ENCODE measurements at places on chromosomes 3 and 15.

DNA sequence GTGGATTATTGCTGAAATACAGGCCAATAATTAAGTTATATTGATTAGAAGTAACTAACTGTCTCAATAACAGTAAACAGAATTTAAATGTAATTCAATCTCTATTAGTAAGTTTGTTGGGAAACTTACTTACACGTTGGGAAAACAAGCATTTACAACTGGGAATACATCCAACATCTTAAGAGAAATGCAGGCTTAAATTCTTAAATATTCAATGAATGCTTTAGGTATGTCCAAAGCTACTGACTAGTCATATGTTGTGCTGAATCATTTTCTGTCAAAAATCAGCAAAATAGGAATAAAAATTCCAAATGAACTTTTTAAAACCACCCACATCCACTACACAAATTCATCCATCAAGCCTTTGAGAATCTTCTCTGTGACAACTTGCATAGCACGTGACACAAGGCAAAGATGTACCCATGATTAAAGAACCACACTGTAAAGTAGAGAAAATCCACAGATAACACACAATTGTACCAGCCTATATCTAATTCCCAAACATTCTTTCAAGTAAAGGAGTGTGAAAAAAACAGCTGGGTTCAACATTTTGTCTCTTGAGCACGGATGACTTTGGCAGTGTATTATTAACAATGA lies 60.0 kb downstream of the NMNAT3 start:
- DNase-seq = no peak

DNA sequence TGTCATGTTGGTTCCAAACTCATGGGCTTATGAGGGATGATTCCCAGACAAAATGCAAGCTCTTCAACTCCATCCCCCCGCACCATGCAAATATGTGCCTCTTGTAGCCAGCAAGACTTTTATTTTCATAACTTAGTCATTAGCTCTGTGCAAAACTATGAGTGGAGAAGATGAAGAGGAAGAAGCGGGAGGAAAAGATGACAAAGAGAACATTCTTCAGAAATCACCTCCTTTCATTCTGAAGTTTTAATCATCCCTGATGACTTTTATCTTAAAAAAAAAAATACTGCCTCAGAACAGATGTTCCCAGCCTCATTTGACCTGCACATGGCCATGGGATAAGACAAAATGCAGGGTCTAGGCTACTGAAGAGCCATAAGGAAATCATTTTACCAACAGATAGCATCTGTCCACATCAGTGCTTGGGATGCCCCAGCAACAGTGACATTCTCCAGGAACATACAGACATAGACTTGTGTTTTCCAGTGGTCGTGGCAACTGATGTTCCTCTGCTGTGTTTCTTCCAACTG lies 145.5 kb downstream of the WNT5A start:
- no peak for DNase-seq

DNA sequence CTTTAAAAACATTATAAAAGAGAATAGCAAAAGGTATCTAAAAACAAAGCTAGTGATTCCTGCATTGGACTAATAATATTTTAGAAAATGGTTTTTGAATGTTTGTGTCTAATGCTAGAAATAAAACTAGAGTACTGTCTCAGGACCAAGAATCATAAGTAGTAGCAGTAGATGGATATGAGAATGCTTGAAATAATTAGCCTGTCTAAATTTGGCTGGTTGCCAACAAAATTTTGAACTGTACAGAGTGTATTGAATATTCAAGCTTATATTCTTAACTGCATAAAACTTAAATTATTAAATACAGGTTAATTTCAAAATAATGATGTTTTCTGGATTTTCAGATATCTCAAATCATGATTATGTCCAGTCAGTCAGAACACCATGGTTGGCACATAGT lies 14.0 kb downstream of the ABHD5 start:
- no peak for DNase-seq

DNA sequence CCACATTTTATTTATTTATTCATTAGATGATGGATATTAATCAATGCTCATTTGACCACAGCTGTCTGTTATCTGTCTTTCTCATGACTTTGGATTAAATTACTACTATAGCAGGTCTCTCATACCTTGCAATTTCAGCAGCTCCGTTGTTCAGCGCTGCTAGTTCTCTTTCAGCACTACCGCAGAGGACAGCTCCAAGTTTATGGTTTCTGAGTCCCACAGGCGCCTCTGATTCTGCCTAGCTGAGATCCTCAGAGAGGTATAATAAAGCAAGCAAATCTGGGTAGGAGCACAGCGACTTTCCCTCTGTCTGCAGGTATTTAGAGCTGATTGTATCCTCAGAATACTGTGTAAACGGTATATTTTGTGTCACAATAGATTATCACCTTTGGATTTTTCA lies 204.9 kb downstream of the CNTN4 start:
- DNase-seq = no peak

DNA sequence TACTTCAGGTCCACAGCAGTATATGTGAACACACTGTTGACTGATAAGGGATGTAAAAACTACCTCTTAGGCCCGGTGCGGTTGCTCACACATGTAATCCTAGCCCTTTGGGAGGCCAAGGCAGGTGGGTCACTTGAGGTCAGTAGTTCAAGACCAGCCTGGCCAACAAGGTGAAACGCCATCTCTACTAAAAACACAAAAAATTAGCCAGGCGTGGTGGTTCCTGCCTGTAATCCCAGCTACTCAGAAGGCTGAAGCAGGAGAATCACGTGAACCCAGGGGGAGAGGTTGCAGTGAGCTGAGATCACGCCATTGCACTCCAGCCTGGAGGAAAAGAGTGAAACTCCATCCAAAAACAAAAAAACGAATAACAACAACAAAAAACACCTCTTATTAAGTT lies 194.6 kb upstream of the KCNMB2 start:
- no peak for DNase-seq

- DNase-seq = no peak
Observed at GRCh38 chr3:122977746-122978466, 49.7 kb downstream of the SEMA5B start.

DNA sequence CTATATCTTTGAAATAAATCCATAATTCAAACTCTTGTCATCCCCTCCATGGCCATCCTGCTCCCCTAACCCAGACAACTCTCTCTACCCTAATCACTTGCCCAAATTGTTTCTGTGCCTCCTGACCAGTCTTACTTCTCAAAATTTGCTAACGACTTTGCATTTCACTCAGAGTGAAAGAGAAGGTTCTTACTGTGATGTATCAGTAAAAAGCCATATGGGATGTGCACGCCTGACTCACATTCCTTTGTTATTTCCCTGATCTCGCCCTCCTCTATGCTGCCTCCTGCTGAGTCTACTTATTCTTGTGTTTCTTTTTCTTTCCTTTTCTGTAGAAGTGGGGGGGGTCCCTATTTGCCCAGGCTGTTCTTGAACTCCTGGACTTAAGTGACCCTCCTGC lies 487.2 kb upstream of the FRG2C start:
- no peak for DNase-seq

- no peak for DNase-seq
Observed at GRCh38 chr3:183349421-183350157, 78.8 kb downstream of the MCF2L2 start.

DNA sequence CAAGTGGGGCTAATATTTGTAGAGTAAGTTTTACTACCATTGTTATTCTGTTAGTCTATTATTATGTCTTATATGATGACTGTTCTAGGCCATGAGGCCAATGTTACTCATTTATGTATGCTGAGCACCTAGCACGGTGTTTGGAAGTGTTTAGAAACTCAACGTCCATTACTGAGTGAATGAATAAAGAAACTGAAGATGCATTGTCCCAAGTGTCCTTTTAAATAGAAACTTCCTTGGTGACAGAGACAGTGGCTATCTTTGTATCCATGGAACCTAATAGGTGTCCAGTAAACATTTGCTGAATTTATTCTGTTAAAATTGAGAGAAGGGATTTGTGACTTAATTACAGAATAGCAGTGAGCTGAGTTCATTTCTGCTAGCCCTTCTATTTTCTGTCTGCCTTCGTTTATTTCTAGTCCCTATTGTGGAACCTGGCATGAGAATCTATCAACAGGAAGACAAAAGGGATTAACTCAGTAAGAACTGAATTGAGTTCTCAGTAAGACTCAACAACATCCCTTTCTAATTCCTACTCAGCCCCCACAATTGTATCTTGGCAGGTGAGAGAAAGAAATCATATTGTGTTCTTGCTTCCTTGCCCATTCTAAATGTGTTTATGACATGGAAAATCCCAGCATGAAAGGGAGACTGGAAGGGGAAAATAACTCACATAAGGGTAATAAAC lies 246.6 kb upstream of the LRRC3B start:
- no peak for DNase-seq

DNA sequence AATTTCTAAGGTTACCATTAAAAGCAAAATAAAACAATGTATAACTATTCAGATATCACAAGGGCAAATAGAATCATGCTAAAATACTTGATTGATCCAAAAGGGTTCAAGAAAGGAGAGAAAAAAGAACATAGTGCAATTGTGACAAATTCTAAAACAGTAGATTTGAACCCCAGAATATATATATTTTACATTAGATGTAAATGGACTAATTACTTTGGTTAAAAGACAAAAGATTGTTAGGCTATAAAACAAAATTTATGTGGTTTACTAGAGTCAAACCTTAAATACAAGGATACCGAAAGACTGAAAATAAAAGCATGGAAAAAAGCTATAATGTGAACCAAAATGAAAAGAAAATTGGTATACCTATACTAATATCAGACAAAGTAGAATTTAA lies 129.3 kb downstream of the ADAMTSL3 start:
- no peak for DNase-seq
